Activated CD4-positive, alpha-beta T cell treated with anti-CD3 and anti-CD28 coated beads for 4 hours (primary cell): ENCODE measurements at places on chromosomes 11 and 22.

GRCh38 chr11:69253028-69253427, 40.9 kb upstream of the MYEOV start:
- DNase-seq = no peak

DNA sequence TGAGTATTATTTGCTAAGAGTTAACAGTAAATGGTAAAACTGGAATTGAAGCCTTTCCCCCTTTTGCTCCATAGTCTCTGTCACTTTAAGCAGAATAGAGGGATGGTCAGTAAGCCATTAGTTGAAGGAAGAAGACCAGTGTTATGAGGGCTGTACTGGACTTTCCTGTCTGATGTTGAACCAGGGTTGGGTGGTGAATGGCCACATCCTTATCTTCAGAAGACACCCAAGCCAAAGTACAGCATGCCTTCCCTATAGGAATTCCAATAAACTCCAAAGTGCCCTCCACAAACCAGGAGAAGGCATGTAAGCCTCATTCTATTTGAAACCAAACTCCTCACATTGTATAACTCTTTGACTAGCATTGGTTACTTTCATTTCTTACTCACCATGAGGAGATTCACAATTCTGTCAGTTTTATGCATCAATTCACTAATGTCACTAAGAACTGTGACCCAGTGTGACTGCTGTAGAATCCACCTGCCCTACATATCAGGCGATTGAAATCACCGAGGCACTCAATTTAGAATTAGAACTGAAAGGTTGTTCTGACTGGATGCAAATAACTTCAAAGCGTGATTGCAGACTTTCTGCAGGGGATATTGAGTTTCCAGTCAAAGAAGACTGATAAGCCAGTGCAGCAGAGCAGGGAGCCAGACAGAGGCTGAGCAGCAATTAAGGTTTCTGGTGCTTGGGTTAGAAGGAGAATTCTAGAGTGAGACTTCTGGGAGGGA, 107.1 kb upstream of the DDI1 start:
- no peak for DNase-seq

- DNase-seq = no peak
These were observed 67.3 kb downstream of the HIPK3 start for GRCh38 chr11:33324302-33324985.

DNA sequence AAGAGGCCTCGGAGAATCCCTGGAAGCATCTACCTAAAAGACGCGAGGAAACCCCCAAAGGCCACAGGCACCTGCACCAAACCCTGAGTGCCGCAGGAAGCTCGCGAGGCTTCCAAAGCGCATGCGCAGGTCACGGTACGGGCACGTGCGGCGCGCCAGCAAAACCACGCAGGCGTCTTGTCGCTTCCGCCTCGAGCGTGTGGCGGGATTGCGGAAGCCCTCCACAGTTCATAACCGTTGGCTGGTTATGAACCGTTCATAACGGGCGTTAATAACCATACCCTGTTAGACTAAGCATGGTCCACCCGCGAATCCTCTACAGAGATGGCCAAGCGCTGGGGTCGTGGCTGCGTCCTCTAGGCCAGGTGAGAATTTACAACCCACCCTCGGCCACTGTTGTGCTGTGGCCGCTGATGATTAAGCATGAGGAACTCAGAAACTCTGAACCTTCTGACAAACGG, 46.4 kb downstream of the MORC2 start:
- peak; percentile 76 for DNase-seq

GRCh38 chr22:23604939-23605712, 25.0 kb upstream of the IGLL1 start:
- no peak for DNase-seq
